ENCODE measurements at places on chromosomes 1 and 21.

GRCh38 chr1:205458777-205459566 lies 3.1 kb upstream of the BLACAT1 start:
- DNase-seq = peak; percentile 64

GRCh38 chr1:115764541-115764940 lies 4.0 kb downstream of the CASQ2 start:
- DNase-seq = peak; percentile 45

DNA sequence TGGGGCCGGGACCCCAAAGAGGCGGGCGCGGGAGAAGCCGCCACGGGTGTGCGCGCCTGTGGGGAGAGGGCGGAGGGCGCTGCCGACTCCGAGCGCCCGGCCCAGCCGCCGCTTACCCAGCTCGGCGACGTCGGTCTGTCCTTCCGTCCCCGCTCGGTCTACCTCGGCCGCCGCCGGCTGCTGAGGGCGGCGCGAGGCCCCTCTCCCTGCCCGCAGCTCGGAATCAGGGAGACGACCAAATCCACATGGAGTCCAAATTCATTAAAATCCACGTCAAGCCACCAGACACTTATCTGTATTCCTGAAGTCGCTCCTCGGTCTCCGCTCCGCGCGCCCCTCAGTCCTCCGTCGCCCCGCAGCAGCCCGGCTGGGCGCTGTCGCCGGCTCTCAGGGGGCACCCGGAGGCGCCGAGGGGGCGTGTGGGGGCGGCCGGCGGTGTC lies 637 bp downstream of the PLXNA2 start:
- no peak for DNase-seq

DNA sequence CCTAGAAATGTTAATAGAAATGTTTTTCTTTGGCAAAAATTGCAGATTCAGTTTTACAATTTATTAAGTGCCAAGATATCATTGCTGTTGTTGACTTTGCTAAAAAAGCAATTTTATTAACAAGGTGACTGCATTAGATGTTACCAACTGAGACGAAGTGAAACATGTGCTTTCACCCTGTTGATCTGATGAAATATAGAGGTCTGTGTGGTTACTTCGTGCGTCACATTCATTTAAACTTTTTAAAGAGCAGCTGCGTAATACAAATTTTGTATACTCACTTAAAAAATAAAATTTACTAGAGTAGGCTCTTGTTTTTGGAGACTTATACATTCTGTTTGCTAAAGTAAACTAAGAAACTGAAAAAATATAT lies 465.7 kb downstream of the USP25 start:
- DNase-seq = peak; percentile 66

DNA sequence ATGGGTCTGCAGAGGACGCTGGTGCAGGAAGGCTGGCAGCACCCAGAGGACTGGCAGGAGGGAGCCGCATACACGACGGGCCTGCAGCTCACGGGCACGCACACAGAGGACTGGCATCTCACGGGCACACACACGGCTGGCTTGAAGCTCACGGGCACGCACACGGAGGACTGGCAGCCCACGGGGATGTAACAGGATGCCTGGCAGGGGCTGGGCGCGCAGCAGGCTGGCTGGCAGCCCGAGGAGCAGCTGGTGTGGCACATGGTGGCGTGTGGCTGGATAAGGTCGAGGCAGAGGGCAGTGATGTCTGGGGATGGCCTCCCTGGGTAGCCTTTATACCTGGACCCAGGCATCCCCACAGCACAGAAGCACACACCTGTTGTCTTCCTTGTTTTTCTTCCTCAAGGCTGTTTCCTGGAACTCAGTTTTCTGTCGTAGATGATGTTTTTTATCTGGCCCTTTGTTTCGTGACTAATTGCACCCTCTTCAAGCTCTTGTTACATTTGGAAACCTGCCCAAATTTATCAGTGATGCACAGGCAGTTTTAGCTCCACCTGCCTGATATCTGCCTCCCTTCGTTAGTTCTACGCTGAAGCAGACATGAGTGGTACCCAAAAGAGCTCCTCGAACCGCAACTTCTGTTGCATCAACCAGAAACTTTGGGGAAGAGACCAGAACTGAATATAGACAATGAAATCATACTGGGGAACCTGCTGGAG lies at the start of gene KRTAP12-1:
TSS of gene KRTAP12-1 (minus strand) at position 303 of the 719 bp plus-strand sequence. CDS start at position 263, 40 bp downstream.
- DNase-seq = no peak

DNA sequence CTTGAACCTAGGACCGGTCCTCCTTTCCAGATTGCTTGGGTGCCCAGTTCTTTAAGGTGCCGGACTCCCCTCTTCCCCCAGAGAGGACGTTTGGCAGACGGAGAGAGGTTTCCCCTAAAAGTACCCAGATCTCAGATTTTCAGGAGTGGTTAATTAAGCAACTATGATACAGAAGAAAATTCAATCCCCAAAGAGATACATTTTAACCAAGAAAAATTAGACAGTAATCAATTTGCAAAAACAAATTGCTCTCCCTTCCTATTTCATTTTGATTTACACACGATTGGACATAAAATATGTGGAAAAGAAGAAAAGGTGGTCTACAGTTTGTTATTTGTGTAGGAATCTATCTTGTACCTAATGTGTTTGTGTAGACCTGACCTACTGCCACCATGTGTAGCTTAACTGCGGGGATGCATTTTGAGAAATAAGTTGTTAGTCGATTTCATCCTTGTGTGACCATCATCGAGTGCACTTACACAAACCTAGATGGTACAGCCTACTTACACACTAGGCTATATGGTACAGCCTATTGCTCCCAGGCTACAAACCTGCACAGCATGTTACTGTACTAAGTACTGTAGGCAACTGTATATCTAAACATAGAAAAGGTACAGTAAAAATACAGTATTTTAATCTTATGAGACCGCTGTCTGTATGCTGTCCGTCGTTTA lies 755 bp downstream of the RPAP2 start:
- DNase-seq = no peak

DNA sequence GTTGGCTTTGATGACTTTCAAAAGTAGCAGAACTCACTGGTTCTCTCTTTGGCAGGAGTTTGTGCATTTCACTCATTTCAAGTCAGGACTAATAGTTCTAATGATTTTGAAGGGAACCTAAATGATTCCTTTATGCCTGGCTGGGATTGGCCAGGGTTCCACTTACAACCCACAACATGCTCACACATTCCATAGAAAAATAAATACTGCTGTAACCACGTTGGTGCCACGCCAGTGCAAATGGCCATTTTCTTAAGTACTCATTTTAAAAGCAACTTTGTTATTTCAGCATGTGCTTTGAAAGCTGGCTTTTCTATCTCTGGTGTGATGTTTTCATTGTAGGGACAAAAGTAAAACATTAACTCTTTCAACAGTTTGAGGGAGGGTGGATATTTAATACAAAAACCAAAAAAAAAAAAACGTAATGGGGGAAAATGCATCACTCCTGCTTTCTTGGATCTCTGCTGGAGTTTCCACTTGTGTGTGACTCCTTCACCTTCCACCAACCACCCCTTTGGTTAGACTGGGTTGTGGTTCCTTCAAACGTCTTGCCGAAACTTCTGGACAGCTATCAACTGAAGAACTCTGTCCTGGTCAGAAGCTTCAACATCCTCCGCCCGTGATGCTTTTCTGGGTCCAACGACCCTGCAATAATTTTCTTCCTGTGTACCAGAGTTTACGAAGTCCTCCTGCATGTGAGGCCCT lies 300.4 kb upstream of the RUNX1 start:
- peak; percentile 73 for DNase-seq

GRCh38 chr1:164703463-164703862 lies 144.5 kb downstream of the PBX1 start:
- no peak for DNase-seq

DNA sequence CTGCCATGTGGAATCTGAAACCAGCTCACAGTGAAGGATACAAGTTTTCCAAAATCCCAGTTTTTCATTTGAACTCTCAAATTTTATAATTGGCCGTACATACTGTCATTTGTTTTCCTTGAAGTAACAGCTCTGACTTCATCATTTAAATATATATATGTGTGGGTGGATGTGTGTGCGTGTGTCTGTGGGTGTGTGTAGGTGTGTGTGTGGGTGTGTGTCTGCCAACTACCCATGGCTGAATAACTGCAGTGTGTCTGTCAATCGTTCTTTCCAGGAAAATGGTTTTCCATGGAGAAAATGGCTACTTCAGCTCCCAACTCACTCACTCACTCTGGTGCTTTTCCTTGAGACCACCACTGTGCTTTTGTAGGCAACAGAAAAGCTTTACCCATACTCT lies 169.0 kb downstream of the PLPP3 start:
- no peak for DNase-seq

GRCh38 chr1:213874789-213875188 lies 113.0 kb upstream of the PROX1 start:
- DNase-seq = no peak

- DNase-seq = no peak
Observed at GRCh38 chr1:26854906-26855305, 8.0 kb upstream of the SFN start.

- no peak for DNase-seq
Observed at GRCh38 chr1:54565113-54565501, 17.1 kb downstream of the ACOT11 start.

DNA sequence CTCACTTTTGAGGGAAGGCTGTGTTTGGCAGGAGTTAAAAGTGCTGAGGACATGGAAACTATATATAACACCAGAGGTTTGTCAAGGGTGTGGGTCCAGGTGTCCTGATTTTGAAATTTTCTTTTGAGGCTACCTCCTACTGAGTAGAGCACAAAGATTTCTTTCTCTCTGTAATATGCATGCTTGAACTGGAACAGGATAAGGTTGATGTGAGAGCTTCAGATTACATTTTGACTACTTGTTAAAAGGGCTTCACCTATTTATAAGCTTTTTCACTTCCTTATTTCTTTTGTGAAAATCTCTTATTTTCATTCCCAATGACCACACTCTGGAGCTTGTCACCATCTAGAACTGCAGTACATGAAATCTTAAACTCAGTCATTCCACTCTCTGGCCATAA lies 59.8 kb upstream of the PLA2G4A start:
- DNase-seq = no peak

DNA sequence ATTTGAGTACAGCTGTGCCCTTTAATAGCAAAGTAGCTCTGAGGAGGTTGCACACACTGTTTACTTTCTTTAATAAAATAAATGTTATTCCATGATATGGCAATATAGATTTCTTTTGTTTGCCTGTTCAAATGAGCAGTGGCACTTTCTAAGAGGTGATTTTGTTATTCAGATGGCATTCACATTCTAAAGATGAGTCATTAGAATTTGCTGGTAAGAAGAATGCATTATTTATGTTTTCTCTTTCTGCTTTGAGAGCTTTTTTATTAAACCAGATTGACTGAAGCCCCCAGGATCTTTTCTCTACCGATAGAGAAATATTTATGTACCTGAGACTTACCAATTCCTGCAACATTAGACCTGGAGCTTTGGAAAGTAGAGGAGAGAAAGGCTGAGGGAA lies 11.2 kb upstream of the LEPR start:
- no peak for DNase-seq

- no peak for DNase-seq
Observed at GRCh38 chr1:228417483-228418203, 982 bp upstream of the TRIM17 start.

GRCh38 chr1:200483491-200484143 lies 73.8 kb upstream of the ZNF281 start:
- DNase-seq = peak; percentile 99

DNA sequence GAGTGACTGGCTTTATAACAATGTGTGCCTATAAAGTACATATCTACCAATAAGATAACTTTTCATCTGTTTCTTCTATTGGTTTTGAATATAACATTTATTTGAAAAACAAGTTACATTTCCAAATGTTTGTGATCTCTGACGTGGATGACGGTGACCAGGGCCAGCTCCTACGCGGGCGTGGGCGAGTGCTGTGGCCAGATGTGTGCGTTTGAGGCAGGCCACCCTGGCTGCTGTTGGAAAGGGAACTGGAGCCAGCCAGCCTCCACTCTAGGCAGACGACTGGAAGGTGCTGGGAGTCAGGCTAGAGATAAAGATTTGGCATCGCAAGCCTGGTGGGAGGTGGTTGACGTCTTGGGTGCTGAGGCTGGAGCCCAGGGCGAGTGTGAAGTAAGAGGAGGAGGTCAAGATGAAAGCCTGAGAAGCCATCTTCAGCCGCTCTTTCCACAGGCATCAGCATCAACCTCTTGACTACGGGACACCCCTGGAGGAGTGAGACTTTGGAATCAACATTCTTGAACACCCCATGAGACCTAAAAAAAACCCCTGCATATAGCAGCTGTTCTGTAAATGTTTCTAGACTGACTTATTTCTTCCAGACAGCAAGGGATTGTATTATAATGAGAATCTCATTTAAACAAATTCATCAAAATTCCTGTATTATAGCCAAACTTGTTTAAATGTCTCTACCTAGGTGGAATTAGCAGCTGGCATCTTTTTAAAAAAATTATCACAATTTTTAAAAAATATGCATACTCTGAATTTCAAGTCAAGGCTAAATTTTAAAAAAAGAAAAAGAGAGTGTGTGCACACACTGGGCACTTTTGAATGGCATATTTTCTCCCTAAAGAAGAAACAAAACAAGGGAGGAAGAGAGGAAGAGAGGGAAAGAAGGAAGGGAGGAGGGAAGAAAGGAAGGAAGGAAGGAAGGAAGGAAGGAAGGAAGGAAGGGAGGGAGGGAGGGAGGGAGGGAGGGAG lies 112.5 kb upstream of the SLC44A3 start:
- DNase-seq = no peak

DNA sequence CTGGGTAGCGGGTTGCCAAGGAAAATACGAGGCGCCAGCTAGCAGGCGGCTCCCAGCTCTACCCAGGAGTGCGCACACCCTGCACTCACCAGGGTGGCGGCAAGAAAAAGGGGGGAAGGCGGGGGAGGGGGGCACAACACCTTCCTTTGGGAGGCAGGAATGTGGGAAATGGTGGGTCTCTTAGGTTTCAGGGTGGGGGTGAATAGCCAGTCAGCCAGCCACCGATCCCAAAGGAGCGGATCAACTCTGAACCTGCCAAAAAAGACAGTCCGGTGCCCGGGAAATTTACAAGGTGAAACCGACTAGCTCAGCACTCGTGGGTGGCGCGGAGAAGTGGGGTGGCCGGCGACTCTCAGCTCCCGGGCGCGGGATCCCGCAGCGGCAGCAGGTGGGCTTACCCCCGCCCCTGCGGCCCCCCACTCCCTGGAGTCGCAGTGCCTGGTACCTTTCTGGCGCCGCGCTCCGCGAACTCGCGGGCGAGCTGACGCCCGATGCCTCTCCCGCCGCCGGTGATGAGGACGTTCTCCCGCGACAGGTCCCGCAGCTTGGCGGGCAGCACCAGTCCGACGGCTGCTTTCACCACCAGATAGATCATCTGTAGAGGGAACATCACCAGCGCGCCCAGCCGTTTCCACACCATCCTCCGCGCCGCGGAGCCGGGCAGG lies 1.2 kb downstream of the DHRS3 start:
- DNase-seq = no peak

DNA sequence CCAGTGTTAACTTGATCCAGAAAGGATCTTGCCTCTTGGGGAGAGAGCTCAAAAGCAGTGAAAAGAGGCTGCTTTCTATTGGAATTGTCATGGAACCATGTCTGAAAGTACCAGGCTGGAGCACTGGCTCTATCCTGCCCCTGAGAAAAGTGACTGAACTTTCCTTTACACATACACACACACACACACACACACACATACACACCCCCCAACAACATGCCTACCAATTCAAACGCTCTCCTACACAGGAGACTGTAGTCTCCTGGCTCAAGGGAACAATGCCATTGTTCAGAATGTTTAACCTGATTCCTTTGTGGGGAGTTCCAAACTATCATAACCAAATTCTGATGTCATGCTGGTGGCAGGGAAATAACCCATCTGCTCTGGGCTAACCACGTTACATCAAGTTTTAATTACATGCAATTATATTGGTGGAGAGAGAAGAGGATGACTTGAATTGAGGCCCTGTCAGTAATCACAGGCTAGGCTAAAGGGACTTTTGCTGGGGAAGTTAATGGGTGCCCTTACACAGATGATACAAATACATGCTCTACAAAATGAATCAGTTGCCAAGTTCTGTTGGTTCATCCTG lies 52.3 kb upstream of the DUSP10 start:
- peak; percentile 70 for DNase-seq

GRCh38 chr1:7623842-7624241 lies 147.3 kb upstream of the VAMP3 start:
- DNase-seq = no peak

Data from fibroblast of skin of abdomen (primary cell).